ENCODE measurements at places on chromosomes 3 and 15.

- DNase-seq: no peak
These were observed 254.4 kb upstream of the ZPLD1 start for GRCh38 chr3:102180280-102180931.

- DNase-seq: no peak
These were observed 63.6 kb downstream of the LINGO1 start for GRCh38 chr15:77568973-77569728.

DNA sequence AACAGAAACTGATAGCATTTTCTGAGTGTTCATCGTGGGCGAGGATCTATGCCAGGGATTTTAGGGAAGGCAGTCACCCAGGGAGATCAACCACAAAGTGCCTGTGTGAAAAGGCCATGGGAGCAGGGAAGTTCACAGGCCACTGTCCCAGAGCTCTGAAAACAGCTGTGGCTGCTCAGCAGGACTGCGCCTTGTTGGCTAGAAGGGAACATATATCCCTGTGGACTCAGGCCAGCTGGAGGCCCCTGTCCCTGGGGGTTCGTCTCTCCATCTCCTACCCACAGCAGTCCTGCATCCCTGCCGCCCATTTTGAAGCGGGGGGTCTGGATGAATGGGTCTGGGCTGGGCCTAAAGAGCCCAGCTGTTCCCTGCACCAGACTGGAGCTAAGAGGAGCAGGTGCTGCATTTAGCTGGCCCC lies 27.8 kb downstream of the PPCDC start:
- no peak for DNase-seq

- no peak for DNase-seq
These were observed 770.4 kb upstream of the SEMA6D start for GRCh38 chr15:46946953-46947352.

- no peak for DNase-seq
These were observed 69.2 kb downstream of the ATP8B4 start for GRCh38 chr15:50049871-50050270.

GRCh38 chr15:61879219-61879618 lies 181.0 kb downstream of the VPS13C start:
- DNase-seq: peak; percentile 8

- no peak for DNase-seq
These were observed 21.2 kb downstream of the XYLB start for GRCh38 chr3:38367779-38368178.

GRCh38 chr15:70815604-70816003 lies 38.4 kb downstream of the LARP6 start:
- no peak for DNase-seq

DNA sequence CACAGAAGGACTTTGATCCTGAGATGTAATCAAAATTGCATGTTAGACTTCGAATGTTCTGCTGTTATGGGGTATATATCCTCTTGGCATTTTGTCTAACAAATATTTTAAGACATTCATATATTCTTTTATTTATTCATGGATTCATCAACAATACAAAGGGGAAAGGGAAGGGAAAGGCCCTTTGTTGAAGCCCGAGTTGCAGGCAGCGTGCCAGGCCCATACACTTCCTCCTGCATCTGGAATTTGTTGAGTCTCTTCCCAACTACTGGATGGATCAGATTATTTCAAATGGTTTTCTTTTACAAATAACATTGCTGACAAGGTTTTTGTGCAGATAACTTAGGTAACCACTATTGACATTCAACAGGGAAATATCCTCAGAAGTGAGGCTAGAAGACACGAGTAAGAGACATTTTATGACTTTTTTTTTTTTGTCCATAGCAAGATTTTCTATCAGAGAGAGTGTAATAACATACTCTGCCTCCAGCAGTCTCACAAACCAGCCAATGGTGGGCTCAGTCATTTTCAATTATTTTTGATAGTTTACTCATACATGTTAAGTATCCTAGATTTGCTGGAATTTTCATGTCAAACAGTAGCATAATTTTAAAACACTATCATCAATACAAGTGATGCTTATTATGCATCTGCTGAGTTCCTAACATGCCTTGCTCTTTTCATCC lies 94.3 kb downstream of the RPL39L start:
- peak; percentile 58 for DNase-seq

- DNase-seq: peak; percentile 73
These were observed 664 bp downstream of the PARP3 start for GRCh38 chr3:51942603-51943450.

GRCh38 chr15:62847900-62848489 lies 194.6 kb upstream of the TPM1 start:
- DNase-seq: peak; percentile 83

- DNase-seq: no peak
These were observed 188.9 kb downstream of the FMN1 start for GRCh38 chr15:33005582-33005981.

DNA sequence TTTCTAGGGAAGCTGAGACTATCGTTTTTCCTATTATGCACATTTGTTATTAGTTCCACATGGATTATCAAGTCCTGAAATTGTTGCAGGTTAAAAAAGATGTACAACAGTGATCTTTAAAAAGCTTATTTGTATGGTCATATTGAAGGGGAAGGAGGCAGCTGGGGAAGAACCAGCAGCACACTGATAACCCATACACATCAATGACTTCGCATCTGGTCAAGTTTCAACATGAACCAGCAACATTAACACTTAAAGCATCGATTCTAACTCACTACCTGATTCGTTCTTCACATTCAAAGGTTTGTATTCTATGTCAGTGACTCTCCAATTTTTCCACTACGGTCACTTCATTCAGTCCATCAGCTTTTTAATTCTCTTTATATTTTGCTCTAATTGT lies 56.4 kb downstream of the NCEH1 start:
- DNase-seq: no peak

- no peak for DNase-seq
These were observed 35.1 kb downstream of the HMG20A start for GRCh38 chr15:77455696-77456321.

- no peak for DNase-seq
These were observed 211.7 kb downstream of the FGF12 start for GRCh38 chr3:192515664-192516045.

DNA sequence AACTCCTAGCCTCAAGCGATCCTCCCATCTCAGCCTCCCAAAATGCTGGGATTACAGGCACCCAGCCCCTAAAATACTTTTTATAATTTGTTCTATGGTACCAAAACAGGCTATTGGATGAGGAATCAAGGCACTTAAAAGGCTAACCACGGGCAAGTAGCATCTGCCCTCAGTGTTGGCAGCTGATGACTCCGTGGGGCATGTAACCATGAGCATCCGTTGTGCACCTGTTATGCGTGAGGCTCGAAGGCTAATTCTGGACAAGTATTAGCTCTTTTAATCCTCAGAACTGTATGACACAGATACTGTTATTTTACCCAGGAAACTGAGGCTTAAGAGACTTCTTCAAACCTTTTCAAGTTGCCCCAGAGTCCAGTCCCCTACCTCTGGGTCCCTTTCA lies 10.2 kb downstream of the WDR73 start:
- DNase-seq: no peak

DNA sequence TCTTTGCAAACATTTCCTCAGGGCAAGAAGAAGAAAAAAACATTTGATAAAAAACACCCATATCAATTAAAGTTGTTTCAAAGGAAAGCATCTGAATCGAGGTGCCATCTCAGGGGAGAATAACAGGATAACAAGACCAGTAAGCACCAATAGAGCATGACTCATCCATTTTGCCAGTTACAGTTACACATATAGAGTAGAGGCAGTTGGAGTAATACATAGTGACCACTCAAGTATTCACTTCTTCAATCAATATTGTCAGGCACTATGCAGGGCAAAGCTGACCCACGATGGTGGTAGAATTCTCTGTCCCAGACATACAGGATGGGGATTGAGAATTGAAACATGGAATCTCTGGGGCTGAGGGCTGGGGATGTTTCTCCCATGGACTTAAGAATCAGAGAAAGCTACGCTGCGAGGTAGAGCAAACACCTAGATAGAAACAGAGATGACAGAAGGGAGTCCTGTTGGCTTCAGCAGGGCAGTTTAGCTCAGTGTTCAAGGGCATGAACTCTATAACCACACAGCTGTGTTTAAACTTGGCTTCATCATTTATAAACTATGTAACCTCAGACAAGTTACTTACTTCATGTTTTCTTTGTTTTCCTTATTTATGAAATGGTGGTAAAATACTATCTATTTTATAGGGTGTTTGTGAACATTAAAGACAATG lies 186.4 kb upstream of the NANOGP8 start:
- DNase-seq: no peak

GRCh38 chr3:112519424-112520001 lies 20.2 kb upstream of the BTLA start:
- peak; percentile 14 for DNase-seq

GRCh38 chr3:23219117-23219516 lies 16.0 kb downstream of the UBE2E2 start:
- no peak for DNase-seq

DNA sequence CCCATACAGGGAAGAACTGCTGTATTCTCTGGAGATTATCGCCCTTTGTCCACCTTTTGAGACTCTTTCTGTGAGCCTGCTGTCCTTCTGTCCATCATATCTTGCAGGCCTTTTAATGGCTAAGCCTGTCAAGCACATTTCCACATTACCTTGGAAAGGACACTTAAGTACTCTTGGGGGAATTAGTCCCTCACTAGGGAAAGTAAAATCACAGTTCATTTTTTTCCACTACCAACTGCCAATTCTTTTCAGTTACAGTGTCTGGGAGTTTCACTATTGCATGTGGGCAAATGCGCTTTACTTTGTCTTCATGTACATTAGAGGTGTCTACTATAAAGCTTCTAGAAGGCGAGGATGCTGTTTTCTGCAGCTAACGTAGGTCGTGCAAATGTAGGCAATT lies 242.1 kb downstream of the NSUN3 start:
- no peak for DNase-seq

- no peak for DNase-seq
These were observed 19.0 kb downstream of the ARL14 start for GRCh38 chr3:160695915-160696327.

GRCh38 chr15:42992626-42993025 lies 72.0 kb upstream of the TTBK2 start:
- DNase-seq: no peak

- DNase-seq: no peak
These were observed 29.0 kb upstream of the SLMAP start for GRCh38 chr3:57727106-57727505.

DNA sequence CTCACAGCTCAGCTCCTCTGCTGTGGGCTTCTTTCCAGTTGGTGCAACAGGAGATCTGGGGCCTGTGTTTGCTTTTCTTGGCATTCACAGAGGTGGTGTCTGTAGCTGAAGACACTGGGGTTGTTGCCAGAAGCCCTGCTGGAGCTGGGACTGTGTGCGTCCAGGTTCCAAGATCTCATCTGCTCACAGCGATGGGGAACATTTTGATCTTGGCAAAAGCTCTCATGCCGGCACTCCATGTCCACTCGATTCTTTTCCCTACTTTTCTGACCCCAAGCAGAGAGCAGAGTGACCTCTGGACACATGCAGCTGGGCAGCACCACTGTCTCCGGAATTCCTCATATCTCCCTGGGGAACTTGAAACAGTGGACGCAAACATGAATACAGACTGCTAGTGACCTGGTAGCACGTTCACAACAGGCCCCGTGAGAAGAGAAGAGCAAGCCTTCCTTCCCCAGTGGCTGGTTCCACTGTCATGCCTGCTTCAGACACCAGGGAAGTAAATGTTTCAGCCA lies 36.1 kb upstream of the MECOM start:
- DNase-seq: no peak

DNA sequence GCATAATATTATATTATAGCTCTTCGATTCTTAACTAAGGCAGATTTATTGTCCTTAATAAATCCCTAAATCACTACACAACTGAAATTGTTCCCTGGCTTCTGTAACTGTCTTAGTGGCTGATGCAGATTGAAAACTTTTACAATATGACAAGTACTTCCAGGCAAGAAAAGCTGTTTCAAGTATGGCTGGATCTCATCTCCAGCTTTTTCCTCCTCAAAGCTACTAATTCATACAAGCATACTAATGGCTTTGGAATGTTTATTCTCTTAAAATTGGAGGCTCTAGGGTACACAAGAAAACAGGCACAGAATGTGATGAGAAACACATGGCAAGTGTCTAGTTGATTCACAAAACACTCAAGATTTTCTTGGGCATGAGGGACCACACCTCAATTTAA lies 351.5 kb upstream of the ICE2 start:
- no peak for DNase-seq

GRCh38 chr3:12232785-12233300 lies 56.0 kb upstream of the PPARG start:
- DNase-seq: no peak

Measured in transverse colon (tissue), 4 donors.